Activated CD4-positive, alpha-beta T cell treated with anti-CD3 and anti-CD28 coated beads, Interleukin-2, amount 50 U/mL, for 48 hours (primary cell): ENCODE measurements at places on chromosomes 4 and X.

DNA sequence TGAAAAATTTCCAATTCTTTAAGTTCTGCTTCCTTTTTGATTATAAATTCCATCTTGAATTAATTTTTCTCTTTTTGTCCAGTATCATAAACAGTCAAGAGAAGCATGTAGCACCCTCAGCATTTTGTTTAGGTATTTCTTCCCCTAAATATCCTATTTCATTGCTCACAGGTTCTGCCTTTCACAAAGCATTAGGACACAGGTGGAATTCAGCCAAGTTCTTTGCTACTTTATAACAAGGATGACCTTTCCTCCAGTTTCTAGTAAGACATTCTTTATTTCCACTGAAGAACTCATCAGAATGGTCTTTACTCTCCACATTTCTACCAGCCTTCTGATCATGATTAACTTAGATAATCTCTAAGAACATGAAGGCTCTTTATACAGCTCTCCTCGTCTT is 7.4 kb downstream of the SLC9B1 start:
- no peak for DNase-seq

DNA sequence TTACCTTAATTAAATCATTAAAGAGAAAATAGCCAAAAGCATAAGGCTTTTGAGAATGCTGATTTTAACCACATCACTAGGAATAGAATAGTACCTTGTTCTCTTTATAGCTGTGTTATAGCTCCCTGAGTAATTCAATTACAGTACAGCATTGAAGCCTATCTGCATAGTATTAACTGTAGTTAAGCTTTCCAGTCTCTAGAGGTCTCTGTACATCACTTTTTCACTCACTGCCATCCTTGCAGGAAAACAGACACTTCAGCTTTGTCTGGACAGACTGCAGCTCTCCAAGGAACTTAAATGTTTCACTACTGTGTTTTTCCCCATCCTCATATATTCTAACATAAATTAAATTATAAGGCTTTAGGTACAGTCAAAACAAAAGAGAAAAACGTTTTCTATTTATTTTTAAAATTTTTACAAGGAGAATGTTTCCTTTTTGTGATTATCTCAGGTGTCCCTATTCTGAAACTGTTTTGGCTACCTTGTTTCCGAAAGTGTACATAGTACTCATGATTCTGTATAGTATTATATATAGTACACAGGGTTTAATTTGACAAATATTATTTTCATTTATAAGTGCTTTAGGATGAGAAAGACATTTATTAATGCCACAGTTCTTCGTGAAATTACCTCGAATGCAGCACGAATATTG is 407.9 kb downstream of the PCDH18 start:
- no peak for DNase-seq

DNA sequence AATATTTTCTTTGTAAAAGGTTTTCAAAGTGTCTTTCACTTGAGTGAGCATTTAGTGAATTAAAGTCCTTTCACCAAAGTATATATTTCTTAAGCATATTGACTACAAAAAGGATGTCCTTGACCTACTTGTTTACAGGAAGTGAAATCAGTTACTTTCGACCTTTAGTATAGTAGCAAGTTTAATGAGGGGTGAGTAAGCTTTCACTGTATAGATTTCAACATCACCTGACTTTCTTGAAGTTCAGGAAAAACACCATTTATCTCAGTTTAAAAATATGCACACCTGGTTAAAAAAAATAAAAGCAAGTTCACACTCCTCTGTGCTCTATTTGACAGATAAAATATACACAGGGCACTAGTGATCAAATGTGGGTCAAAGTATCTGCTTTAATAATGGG is 88.1 kb downstream of the CCSER1 start:
- DNase-seq = no peak

- no peak for DNase-seq
Observed at GRCh38 chrX:139905051-139905450, 27.8 kb downstream of the ATP11C start.

GRCh38 chr4:118920247-118920646 is 31.6 kb downstream of the SYNPO2 start:
- DNase-seq = no peak

- no peak for DNase-seq
Observed at GRCh38 chrX:53018627-53019026, 30.0 kb upstream of the GPR173 start.

DNA sequence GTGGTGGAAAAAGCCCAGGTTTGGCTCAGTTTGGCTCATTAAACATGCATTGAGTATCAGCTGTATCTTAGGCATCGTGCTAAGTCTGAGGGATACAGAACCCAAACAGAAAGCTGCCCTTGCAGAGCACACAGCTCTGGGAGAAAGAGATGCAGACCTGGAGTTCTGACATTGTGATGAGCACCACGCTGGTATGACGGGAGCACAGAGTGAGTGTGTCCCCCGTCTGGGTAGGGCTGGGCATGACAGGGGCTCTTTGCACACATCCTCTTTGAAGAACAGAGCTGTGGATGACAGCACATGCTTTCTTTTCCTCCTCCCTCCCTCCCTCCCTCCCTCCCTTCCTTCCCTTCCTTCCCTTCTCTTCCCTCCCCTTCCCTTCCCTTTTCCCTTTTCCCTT is 52.2 kb downstream of the CLCN4 start:
- no peak for DNase-seq
